ENCODE measurements at places on chromosomes 2 and 18.

DNA sequence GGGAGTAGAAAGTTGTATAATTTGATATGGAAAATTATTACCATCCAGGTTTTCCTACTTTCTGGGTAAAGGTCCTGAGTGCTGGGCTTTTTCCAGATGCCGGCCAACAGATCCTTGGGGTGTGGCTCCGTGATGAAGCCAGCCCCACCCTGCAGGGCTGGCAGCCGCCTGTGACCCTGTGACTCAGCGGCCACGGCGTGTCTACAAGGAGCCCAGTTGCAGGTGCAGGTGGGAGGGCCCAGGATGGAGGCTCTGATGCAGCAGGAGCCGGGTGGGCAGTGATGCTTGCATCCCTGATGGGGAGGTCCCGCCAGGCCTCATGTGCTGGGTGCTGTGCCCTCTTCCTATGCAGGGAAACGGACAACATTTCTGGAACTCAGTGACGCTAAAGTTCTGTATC lies 96.0 kb upstream of the ALKAL2 start:
- DNase-seq: no peak

- DNase-seq: no peak
These were observed 19.4 kb downstream of the AGFG1 start for GRCh38 chr2:227491386-227491785.

- no peak for DNase-seq
These were observed 468.3 kb upstream of the RGPD4 start for GRCh38 chr2:107358362-107358761.

DNA sequence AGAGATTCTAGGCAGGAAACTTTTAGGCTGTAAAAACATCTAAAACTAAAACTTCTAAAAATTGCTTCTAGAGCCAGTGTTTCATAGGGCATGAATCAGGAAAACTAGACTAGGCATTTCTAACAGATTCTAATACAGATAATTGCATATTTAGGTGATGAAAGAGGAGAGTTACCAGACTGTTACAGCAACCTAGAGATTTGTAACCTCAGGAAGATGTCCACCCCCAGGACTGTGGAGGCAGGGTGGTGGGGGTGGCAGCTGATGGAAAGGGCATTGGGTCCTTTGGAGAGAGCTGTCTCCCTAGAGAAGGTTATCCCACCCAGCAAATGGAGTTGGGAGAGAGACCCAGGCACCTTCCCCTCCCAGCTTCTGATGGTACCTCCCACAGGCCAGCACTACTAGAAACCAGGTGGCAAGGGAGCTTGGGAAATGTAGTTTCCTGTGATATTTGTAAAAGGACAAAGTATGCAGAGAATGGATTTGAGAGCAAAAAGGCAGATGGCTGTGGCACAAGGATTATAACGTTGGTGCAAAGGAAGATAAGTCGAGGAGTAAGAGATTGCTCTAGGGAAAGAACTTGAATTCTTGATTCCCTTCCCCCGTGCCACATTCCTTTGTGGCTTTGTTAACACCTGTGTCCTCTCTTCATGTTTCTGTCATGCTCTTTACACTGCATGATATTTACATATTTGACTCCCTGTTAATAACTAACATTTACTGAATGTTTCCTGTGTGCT lies 75.6 kb upstream of the MGAT5 start:
- no peak for DNase-seq

GRCh38 chr2:71578767-71579342 lies 125.5 kb downstream of the DYSF start:
- DNase-seq: no peak

- no peak for DNase-seq
These were observed 189.0 kb upstream of the HDAC4 start for GRCh38 chr2:239589833-239590232.

GRCh38 chr2:205543937-205544702 lies 138.2 kb upstream of the NRP2 start:
- DNase-seq: no peak

DNA sequence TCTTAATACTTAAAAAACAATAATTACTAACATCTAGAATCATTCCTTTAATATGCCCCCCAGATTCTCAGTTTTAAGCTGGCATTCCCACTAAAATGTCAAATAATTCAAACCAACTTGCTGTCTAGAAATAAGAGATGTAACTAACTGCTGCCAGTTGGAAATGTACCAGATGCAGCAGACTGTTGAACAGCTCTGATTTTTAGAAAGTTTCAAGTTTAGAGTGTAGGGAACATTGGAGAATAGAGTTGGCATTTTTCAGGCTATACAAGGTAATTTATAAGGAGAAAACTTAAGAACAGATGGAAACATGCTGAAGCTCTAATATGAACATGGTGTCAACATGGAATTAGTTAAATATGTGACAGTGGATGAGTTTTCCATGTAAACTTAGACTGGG lies 101.4 kb downstream of the PTRHD1 start:
- DNase-seq: no peak

DNA sequence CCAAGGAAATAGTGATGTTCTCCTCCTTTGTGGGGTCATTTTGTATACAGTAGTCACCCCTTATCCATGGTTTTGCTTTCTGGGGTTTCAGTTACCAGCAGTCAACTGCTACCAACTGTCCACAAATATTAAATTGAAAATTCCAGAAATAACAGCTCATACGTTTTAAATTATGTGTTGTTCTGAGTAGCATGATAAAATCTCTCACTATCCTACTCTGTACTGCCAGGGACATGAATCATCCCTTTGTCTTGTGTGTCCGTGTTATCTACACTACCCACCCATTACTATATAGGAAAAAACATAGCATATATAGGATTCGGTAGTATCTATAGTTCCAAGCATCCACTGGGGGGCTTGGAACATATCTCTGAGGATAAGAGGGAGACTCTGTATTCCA lies 120.9 kb upstream of the DCC start:
- no peak for DNase-seq

DNA sequence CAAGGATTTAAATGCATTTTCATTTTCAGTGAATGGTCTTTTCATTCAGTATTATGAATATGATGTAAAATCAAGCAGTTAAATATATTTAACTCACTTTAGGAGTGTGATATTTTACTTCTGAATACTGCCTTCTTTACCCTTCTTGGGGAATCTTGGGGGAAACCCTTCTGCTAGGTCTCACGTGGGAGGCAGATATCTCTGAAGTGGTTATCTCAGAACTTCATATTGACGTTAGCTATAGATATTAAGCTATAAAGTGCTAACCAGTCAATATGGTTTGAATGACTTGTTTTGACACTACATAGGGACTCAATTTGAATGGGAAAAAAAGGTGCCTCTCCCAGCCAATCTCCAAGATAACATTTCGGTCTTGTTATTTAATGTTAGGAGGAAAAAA lies 9.8 kb downstream of the REL start:
- no peak for DNase-seq

DNA sequence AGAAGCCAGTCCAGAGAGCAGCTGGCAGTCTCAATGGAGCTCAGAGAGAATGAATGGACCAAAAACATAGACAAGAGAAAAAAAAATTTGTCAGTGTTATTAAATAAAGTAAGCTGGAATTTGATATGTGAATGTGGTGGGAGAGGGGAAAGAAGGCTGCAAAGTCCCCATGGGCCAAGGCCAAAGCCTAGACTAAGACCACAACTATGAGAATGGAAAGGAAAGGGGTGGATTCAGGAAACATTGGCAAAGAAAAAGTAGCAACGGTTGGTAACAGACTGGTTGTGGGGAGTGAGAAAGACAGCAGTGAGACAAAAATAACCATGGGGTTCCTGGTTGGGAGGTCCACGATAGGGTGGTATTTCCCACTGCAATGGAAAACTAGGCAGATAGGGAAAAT lies 47.0 kb downstream of the ZEB2 start:
- no peak for DNase-seq

DNA sequence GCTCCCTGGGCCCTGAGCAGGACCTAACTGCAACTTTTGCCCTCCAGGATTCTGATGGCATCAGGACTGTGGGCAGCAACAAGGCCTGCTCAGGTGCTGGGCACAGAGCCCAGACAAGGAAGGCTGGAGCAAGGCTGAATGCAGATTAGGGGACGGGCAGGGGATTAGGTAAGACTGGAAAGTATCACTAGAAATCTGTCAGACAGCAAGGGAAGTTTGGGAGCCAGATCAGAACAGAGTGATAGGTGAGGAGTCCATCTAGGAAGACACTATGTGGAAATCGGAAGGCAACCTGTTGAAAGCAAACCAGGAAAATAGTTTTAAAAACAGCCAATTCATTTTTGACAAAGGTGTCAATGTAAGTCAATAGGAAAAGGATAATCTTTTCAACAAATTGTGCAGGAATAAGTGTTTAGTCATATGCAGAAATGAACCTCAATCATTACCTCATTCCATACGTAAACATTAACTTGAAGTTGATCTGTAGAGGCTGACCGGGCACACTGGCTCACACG lies 56.4 kb upstream of the STPG4 start:
- DNase-seq: no peak

DNA sequence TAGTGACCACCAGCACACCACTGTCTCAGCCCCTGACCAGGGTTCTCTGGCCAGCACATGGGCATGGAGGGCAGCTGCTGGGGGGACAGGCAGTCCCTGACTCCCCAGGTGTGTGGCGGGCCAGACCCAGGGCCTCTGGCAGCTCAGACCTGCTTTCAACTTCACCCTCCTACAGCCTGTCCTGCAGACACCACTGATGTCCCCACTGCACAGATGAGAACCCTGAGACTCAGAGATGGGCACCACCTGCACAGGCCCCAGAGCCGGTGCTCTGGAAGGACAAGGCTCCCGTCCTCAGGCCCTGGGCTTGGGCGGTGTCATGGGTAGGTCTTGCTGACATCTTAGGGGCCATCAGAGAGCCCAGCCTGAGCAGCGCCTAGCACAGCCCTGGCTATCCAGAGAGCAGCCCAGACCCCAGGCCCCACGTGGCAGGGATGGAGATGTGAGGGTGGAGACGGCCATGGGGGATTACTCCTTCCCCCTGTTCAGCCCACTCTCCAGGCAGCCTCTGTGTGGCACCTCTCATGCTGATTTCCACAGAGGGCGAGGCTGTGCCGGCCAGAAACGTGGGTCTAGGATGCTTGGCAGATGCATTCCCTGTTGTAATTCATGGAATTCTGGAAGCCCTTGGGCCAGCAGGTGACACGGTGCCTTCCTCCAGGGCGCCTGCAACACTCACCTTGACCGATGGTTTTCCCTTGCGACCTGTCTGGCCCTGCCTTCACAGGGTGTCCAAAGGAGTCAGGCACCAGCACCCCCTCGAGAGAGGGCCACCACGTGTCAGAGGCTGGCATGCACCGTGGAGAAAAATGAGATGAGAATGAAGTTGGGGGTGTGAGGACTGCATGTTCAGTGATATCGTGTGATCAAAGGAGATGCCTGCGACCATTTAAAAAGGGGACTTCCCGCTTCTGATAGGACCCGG lies 61.2 kb upstream of the GLI2 start:
- DNase-seq: no peak

DNA sequence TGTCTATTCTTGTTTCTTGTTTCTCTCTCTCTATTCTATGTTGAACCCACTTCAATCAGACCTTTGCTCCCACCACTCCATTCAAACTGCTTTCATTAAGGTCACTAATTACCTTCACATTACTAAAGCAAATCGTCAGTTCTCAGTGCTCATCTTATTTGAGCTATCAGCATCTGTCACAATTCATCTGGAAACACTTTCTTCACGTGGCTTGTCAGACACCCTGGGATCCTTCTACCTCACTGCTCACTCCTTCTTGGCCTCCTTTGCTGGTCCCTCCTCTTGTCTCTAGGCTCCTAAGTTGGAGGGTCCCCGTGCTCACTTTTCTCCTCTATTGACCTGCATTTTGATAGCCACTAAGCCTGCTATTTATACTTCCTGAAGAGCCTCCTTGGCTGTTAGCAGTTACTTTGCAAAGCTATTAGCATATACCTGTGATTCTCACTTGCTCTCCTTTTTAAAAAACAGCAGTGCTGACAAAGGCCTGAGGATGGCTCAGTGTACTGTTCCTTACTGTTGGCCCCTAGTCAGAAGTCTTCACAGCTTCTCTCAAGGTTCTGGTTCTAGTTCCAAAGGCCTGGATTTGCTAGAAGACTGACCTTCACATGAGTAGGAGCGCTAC lies 80.2 kb downstream of the PLEKHM3 start:
- DNase-seq: no peak

GRCh38 chr2:160406591-160407392 lies 86.8 kb downstream of the RBMS1 start:
- peak; percentile 89 for DNase-seq

DNA sequence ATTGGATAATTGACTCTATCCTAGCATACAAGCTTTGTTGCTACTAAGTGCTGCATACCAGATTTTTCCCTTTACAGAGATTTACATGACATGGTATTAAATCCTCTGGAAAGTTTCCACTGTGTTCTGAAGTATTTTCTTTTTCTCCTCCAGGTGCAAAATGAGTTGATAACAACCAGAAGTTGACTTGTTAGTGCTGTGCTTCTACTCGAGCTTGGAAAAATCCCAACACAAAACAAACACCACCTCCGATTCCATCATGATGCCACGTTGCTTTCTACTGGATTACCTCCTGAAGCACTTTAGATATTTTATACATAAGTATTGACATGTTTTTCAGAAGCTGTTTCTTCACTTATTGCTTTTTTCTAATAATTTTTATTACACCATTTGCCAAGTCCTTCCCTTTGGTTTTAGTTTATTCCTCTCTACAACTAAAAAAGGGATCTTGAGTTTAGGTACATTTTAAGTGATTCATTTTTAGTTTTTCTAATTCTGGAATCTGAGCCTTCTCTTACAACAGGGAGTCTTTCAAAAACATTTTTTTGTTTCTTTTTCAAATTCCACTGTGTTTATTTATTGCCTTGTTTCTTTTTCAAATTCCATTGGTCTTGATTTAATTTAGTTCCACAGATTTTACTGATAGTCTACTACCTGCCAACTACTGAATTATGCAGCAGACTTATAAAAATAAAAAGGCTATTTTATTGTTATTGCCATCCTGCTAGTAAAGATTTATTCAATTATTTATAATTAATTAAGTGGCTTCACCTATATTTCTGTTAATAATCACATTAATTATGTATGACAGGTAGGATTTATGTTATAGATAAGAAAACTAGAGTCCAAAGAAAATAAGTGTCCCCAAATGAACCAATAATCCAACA lies 143.4 kb downstream of the PPP1R1C start:
- DNase-seq: no peak

DNA sequence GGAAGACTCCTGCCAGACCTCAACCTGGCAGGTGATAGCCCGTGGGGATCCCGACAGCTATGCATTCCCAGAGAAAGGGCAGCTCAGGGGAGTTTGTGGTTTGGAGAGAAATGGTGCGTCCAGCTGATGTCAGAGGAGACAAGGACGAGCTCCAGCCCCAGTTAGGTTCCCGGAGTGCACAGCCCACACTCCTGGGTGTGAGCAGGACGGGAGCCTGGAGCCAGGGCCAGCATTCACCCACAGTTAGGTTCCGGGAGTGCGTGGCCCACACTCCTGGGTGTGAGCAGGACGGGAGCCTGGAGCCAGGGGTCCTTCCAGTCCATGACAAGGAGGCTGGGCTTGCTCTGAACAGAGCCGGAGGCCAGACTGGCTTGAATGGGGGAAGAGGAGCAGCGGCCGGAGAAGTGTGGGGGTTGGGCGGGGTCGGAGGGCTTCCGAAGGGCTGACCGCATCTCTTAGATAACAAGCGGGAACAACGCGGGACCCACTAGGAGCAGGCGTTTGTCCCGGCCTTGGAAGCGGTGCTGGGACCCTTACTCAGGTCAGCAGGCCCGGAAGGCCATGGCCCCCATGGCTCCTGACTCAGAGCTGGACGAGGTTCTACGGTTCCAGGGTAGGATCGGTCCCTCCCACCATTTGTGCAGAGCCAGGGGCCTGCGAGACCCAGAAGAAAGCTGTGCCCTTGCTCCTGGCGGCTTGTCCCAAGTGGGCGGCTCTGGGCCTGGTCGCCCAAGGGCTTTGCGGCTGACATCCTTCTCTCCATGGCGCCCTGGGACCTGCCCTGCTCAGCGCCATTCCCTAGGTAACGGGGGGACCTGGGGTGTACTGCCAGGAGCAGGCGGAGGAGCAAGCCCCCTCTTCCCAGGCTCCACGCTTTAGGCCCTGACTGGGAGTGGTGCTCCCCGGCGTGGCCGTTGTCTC lies 185.6 kb downstream of the RTP5 start:
- no peak for DNase-seq

All from GF-D8 (cell line).